ENCODE measurements at places on chromosomes 6 and 20.

GRCh38 chr6:108207013-108207412, 41.2 kb downstream of the NR2E1 start:
- no peak for DNase-seq

DNA sequence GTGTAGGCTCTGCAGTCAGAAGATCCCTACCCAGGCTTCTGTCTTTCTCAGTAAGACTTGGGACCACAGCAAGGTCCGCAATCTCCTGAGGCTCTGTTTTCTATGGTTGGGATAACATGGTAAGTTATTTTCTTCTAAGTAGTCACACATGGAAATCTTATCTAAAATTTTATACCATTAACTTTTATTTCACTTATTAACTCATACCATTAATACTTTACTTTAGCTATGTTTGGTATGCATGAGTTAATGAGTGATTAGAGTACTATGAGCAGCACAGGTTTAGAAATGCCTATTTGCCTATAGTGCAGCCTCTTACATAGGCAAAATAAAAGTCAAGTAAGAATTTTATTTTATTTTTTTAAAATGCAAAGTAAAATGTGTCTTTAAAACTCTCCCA, 27.2 kb downstream of the GINM1 start:
- DNase-seq: no peak

DNA sequence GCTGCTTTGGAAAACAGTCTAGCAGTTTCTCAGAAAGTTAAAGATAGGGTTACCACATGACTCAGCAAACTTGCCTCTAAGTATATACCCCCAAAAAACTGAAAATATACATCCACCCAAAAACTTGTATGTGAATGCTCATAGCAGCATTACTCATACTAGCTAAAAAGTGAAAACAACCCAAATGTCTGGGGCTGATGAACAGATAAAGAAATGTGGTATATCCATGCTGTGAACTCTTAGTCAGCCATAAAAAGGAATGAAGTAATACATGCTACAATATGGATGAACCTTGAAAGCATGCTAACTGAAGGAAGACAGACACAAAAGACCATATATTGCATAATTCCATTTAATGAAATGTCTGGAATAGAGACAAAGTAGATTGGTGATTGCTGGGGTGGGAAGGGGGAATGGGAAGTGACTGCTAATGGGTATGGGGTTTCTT, 79.9 kb upstream of the GLP1R start:
- DNase-seq: no peak

DNA sequence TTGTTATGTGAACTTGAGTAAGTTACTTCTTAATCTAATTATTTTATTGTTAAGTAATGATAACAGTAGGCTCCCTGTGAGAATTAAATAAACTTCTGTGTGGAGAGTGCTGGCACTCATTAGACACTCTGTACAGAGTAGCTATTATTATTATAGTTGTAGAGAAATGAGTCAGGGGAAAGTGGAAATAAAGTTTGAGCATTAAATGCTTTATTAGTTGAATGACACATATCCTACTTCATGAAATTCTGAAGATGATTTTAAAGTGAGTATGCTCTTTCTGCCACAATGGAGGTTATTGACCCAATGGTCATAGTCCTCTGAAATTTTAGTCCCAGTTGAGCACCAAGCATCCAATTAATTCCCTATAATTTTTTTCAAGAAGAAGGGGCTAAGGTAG, 5.9 kb downstream of the ECI2 start:
- no peak for DNase-seq

GRCh38 chr20:9646375-9646774, 132.0 kb downstream of the LAMP5 start:
- DNase-seq: no peak

DNA sequence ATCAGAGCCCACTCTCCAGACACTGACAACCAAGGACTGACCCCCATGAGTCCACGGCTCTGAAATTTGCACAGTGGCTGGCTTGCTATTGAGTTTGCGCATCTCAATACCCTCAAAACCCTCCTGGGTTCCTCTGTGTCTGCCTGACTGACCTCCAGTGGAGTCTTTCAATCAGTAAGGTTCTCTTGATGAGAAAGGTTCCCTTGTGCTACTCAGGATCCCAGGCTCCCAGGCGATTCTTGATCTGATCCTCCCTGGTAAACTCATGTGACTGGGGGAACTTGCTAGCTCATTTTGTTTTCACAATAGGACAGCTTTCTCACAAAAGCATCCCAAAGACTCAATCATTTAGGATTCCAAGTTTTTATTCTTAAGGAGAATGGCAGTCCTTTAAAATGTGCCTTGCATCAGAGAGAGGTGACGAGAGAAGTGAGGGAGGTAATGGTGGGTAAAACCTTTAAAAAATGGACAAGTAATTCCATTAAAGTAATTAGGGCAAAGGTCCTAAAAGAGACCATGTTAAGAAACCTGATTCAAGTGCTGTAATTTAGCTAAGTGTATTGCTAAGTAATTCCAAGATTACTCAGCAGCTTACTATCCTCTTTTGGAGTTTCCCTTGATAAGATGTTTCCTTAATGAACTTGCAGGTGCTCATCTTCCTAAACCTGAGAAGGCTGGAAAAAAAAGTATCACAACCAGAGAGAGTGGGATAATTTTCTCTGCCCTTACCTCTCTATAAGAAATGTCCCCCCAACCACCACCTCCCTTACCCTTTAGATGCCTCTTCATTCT, 304.7 kb upstream of the SGK1 start:
- no peak for DNase-seq

DNA sequence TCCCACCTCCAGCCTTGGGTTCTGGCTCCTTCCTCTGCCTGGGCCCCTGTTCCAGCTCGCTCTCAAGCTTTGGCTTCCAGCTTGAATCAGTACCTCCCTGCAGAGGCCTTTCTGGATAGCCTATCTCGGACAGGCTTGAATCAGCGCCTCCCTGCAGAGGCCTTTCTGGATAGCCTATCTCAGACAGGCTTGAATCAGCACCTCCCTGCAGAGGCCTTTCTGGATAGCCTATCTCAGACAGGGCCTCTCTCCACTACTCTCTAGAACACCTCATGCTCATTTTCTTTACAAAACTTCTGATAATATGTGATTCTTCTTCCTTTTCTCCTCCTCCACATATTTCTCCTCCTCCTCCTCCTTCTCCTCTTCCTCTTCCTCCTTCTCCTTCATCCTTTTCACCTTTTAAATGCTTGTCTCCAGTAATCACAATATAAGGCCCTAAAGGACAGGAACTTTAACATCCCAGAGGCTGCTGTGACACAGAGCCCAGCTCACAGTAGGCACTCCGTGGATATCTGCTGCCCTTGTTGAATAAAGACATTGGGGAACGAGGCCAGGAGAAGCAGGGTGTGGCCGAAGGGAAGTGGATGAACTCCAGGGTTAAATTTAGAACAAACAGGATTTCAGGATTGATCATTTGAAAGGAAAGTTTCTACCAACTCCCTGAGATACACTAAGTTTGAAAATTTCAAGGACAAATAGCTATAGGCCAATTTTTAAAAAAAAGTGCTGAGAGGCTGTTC, 9.3 kb upstream of the RPS6KA2 start:
- DNase-seq: no peak

DNA sequence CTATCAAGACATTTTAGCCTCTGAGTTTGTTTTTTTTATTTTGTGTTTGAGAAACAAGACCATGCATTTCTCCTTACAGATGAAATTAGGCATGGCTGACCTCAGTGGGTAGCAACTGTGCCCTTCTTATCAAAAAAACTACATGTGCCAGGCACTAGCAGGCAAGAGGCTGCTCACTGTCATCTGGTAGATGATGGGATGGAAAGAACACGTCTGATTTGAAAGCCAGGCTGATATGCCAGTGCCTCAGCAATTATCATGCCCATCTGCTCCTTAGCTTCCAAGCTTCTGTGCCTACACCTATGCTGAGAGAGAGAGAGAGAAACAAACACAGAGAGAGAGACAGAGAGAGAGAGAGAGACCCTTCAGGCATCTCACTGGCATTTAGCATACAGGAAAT, 149.9 kb downstream of the C6orf118 start:
- no peak for DNase-seq

DNA sequence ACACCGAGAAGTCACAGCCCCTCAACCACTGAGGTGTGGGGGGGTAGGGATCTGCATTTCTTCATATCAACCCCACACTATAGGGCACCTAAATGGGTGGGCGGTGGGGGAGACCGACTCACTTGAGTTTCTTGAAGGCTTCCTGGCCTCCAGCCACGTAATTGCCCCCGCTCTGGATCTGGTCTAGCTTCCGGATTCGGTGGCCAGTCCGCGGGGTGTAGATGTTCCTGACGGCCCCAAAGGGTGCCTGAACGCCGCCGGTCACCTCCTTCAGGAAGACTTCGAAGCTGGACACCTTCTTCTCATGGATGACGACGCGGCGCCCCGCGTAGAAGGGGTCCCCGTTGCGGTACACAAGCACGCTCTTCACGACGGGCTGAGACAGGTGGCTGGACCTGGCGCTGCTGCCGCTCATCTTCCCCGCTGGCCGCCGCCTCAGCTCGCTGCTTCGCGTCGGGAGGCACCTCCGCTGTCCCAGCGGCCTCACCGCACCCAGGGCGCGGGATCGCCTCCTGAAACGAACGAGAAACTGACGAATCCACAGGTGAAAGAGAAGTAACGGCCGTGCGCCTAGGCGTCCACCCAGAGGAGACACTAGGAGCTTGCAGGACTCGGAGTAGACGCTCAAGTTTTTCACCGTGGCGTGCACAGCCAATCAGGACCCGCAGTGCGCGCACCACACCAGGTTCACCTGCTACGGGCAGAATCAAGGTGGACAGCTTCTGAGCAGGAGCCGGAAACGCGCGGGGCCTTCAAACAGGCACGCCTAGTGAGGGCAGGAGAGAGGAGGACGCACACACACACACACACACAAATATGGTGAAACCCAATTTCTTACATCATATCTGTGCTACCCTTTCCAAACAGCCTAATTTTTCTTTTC, at the start of gene DCDC2:
TSS of gene DCDC2 (minus strand) at position 724 of the 883 bp plus-strand sequence. CDS start at position 415, 309 bp downstream.
- DNase-seq: peak; percentile 59

DNA sequence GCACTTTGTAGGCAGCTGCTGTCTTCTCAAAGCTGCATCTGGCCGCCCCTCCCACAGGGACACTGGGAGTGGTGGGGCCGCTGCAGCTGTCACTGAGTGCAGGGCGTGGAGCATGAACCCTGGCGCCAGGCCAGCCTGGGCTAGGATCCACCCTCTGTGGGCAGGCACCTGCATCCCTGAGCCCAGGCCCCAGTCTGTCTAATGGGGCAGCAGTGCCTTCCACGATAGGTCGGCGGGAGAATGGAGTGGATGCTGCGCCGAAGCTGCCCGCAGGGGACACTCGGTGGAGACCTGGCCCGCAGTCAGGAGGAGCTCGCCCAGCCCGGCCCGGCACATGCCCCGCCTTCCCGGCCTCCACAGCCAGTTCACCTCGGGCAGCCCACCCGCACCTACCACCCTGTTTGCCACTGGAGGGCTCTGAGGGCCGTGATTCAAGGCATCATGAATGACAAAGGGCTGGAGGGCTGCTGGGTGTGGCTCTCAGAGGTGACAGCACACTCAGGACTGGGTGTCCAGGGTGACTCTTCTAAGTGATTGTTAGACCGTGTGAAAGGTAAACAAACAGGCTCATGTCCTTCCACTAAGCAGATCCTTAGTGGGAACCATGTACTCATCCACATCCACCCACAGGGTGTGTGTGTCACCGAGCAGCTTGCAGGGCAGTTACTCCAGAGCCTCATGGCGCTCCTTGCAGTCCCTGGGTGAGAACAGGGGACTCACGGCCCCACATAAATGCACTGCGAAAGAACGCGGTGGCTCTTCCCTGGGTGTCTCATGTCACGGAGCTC, 133.9 kb downstream of the AGPAT4 start:
- DNase-seq: no peak

- DNase-seq: no peak
These were observed 80.0 kb downstream of the LAMP5 start for GRCh38 chr20:9594284-9594875.

DNA sequence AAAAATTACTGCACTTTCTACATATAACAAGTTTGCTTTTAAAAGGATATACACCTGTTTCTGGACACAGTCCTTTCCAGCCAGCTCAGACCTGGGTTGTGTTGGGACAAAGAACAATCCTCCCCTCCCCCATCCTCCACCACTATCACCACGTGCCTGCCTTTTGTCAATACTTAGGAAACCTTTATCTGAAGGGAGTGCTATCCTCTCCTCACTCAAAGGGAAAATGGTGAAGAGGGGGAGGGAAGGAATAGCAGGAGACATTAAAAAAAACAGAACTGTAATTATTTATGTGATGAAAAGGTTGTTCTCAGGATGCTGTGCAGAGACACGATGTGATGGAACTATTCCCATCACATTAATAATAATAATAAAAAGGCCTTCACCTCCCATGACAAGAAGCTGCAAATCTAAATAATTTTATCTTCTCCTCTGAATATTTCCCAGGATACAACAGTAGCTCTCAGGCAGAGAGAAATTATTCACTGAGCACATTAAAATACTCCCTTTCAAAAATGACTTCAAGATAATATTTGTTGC, 105.5 kb downstream of the NRSN1 start:
- DNase-seq: no peak

GRCh38 chr20:25538838-25539665, 46.3 kb downstream of the NINL start:
- DNase-seq: no peak

DNA sequence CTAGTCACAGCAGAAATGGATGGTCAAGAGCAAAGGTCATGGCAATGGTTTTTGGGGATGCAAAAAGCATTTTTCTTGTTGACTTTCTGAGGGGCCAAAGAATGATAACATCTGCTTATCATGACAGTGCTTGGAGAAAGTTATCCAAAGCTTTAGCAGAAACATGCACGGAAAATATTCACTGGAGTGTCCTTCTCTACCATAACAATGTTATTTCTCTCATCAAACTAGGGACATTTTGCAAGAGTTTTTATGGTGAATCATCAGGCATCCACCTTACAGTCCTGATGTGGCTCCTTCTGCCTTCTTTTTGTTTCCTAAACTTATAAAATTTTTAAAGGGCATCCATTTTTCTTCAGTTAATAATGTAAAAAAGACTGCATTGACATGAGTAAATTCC, 302.3 kb downstream of the HIVEP2 start:
- DNase-seq: no peak

- DNase-seq: peak; percentile 52
These were observed 434 bp downstream of the ZKSCAN4 start for GRCh38 chr6:28251661-28252008.

All from activated CD4-positive, alpha-beta memory T cell treated with anti-CD3 and anti-CD28 coated beads for 36 hours (primary cell).